ENCODE measurements at places on chromosomes 16 and 17.

DNA sequence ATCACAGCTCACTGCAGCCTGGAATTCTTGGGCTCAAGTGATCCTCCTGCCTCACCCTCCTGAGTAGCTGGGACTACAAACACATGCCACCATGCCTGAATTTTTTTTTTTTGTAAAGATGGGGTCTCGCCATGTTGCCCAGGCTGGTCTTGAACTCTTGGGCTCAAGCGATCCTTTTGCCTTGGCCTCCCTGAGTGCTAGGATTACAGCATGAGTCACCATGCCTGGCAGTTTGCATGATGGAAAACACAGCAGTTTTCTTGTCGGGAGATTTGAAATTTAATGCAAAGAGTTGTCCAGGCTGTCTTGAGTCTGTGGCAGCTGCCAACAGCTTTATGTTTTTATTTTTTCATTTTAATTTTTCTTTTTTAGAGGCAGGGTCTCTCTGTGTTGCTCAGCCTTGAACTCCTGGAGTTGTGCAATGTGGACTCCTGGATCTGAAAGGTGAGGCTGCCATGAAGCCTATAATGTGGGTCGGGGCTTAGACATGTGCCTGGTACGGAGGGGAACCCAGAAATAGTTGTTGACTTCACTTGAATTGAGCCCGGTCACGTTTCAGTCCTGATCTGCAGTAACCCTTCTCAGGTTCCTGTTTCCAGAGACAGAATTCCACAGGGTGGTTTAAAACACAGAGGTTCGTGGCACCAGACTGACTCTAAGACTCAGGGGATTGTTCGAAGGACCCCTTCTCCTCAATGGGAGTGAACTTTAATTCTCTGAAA lies 18.7 kb downstream of the CD300A start:
- no peak for DNase-seq

GRCh38 chr17:66746736-66747135 lies 88.2 kb upstream of the CACNG5 start:
- DNase-seq = no peak

- DNase-seq = no peak
These were observed 19.9 kb upstream of the ZC3H18 start for GRCh38 chr16:88550246-88550661.

- DNase-seq = no peak
These were observed 148.2 kb downstream of the SNX29 start for GRCh38 chr16:12124742-12125141.

DNA sequence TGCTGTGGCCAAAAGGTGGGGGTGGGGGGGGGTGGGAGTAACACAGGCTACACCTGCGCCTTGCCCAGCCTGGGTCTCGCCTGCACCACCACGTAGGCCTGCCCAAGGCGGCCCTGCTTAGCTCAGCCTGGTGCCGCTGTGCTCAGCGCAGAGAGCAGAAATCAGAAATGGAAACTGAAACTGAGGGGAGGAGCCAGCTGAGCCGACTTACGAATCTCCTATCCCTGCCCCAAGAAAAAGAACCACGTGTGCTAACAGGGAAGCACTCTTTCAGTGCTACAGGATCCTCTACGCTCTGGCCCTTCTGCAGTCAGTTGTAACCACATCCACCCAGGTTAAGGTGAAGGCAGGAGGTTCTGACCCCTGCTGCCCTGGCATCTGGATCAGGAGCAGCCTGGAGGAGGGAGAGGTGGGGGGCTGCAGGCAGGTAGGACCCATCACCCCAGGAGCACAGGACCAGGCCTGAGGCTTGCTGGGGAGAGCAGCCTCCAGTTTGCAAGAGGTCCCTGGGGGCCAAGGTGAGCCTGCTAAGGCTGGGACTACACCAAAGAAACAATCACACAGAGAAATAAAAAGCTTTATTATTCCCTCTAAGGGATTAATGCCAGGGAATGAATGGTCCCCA lies at the start of gene DHX58:
TSS of gene DHX58 (minus strand) at position 163 of the 625 bp plus-strand sequence. CDS start 822 bp downstream, outside the sequence.
- DNase-seq = no peak

GRCh38 chr16:52022177-52022576 lies 524.8 kb downstream of the TOX3 start:
- DNase-seq = no peak

DNA sequence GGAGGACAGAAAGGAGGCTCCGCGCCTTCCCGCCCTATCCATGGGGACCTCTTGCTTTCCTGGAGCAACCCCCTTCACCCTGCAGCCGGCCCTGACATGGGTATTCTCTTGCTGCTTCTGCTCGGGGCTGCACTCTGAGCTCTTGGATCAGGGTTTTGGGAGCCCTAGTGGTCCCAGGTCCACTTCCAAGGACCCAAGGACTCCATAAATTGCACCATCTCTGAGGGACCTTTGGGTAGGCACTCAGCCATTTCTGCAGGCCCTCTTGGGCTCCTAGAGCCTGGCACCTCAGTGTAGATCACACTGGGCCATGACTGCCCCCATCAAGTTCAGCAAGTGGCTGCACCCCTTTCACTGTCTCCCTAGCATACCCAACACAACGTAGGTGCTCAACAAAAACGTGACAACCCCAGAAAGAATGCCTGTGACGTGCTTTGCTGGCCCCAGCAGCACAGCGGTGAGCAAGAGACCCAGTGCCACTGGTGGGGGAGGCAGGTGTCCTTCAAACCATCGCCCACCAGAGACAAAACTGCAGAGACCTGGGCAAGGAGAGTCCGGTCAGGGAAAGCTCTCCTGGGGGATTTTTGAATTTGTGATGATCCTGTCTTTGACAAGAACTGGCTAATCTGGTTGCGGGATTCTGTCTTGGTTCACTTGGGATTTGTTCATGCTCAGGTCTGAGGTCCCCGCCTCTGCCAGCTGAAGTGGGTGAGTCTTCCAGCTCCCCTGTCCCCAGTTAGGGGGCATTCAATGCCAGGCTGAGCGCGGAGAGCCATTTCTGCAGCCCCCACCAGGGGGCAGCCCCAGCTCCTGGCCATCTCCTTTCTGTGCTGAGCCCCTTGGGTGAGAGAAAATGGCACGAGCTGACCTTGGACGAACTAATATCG lies 2.5 kb upstream of the RAB11FIP4 start:
- no peak for DNase-seq

GRCh38 chr16:49377196-49377755 lies 3.7 kb downstream of the C16orf78 start:
- no peak for DNase-seq

GRCh38 chr17:3469529-3469928 lies 2.1 kb downstream of the SPATA22 start:
- no peak for DNase-seq

DNA sequence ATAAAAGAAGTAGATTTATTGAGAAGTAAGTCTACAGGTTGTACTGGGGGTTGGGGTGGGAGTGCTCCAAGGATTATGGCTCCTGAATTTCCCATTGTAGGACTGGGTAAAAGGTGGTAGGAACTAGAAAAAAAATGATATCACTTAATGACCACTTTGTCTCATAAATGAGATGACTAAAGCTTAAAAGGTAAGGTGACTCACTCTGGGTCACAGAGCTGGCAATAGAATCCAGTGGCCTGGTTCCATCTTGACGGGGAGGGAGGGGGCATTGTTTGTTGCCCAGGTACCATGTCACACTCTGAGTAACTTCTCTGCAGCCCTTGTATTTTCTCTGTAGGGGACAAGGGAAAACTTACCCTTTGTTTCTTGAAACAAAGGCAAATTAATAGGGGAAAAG lies 126.1 kb downstream of the PITPNC1 start:
- no peak for DNase-seq

GRCh38 chr16:86118467-86119307 lies 219.7 kb downstream of the IRF8 start:
- no peak for DNase-seq

GRCh38 chr17:1783271-1783670 lies 21.4 kb downstream of the SERPINF1 start:
- DNase-seq = no peak

DNA sequence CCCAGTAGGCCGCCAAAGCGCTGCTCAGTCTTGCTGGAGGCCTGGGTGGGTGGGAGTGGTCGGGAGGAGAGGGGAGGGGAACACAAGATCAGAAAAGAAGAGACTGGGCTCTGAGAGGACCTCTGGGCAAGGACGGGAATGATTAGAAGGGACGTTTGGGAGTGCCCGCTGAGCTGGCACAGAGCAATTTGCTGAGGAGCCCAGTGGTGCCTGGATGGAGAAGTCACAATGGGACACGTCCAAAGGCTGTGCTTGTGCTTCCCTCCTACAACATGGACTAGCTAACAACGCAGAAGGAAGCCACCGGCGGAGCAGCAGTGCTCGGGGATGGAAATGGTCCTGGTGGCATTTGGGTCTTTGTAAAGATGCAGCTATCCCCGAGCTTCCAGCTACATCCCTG lies 45.6 kb upstream of the CACNG4 start:
- no peak for DNase-seq

- no peak for DNase-seq
These were observed 688 bp downstream of the ADAP2 start for GRCh38 chr17:30922235-30923030.
